Occipital lobe (tissue), 3 donors: ENCODE measurements at places on chromosomes 11 and 22. TPM values are rescaled to one million over a fixed set of nuclear protein-coding genes. Genes with fewer than 3 reads are reported as not detected.

AMOTL1 gene
- total RNA-seq, result 34.6 TPM

MUC6 gene
- not detected for total RNA-seq

MS4A2 gene
- 0.16 TPM for total RNA-seq

CBLIF gene
- not detected for total RNA-seq

GLB1L2 gene
- 1.1 TPM for total RNA-seq

MPPED2 gene
- total RNA-seq, result 70.5 TPM

SEZ6L gene
- total RNA-seq, result 91.7 TPM

JHY gene
- 6.2 TPM for total RNA-seq

HEPHL1 gene
- not detected for total RNA-seq

NLRP14 gene
- 0.94 TPM for total RNA-seq

FUT4 gene
- total RNA-seq, result 9.2 TPM

CFAP300 gene
- total RNA-seq, result 4.8 TPM

SLC5A12 gene
- under 0.01 TPM for total RNA-seq

MYOD1 gene
- total RNA-seq, result not detected

OR8D2 gene
- total RNA-seq, result not detected

SHANK3 gene
- total RNA-seq, result 6.2 TPM

MMP12 gene
- total RNA-seq, result not detected

ARHGAP20 gene
- total RNA-seq, result 66.6 TPM

TMEM25 gene
- total RNA-seq, result 40.7 TPM

MUC5AC gene
- total RNA-seq, result not detected

MAPK8IP2 gene
- total RNA-seq, result 76.3 TPM

CELSR1 gene
- 4.1 TPM for total RNA-seq

HORMAD2 gene
- 0.78 TPM for total RNA-seq
